ENCODE measurements at places on chromosomes 6 and 20. TPM values are rescaled to one million over a fixed set of nuclear protein-coding genes. Genes with fewer than 3 reads are reported as not detected.
A peak's percentile ranks its signal among the peaks of the same experiment; 100 is the strongest.

DNA sequence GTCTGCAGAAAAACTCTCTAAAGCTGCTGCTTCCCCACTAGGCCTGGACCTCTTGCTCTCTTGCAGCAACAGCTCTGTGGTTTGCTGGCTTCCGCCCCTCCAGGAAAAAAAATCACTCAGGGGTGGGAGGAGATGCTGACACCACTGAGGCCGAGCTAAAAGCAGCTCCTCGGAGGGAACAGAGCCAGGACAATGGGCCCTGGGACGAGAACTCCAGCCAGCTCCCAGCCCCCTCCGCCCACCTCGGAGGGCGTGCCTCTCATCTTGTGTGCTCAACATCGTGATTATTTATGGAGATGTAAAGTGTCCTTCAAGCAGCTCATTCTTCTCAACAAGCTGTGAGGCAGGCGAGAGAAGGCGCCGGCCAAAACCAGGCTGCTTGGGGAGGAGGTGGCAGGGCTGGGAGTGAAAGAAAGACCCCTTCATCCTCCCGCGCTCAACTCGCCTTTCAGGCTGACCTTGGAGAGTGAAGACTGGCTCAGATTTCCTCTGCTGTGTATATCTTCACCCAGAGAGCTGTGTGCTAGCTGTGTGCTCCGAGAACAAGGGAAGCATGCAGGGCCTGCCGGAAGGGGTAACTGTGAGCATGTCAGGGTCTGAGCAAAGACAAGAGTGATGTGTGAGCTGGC, 53.5 kb upstream of the LRFN2 start:
- no peaks in the 10 kb centered on the region for H3K36me3 ChIP-seq
- no peaks in the 10 kb centered on the region for H3K27me3 ChIP-seq
- no peak overlapping the region for H3K27ac ChIP-seq
- H3K4me1 ChIP-seq = no peaks in the 10 kb centered on the region
- DNase-seq = no peak

- H3K36me3 ChIP-seq = no peaks in the 10 kb centered on the region
- no peak overlapping the region for H3K4me3 ChIP-seq
- no peaks in the 10 kb centered on the region for H3K4me1 ChIP-seq
- peak; percentile 56 for DNase-seq
- H3K27me3 ChIP-seq = no peaks in the 10 kb centered on the region
- no peak overlapping the region for H3K27ac ChIP-seq
Observed at GRCh38 chr20:58723628-58723984, 31.0 kb downstream of the NPEPL1 start.

GRCh38 chr6:7042654-7043545, 64.9 kb upstream of the RREB1 start:
- no peak overlapping the region for H3K4me3 ChIP-seq
- no peaks in the 10 kb centered on the region for H3K4me1 ChIP-seq
- no peak overlapping the region for H3K27ac ChIP-seq
- no peaks in the 10 kb centered on the region for H3K36me3 ChIP-seq
- DNase-seq = no peak
- no peaks in the 10 kb centered on the region for H3K27me3 ChIP-seq

DNA sequence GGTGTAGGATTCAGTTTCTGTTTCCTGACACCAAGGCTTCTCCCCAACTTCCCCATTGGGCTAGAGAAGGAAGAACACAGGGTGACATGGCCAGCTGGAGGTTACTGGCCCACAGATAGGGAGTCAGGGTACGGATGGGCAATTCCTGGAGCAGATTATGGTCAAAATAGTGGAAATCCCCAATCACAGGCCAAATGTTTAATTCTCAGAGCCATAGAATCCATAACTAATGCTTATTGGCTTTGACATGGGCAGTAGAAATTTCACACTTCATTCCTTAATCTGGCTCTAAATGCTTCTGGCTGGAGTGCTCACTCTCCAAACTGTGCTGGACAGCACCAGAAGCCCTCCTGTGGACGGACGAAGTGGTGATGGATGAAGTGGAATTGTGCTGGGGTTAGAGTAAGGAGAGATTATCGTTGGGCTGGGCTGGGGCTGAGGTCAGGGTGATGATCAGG, 887 bp downstream of the SIGLEC1 start:
- no peaks in the 10 kb centered on the region for H3K36me3 ChIP-seq
- no peaks in the 10 kb centered on the region for H3K27me3 ChIP-seq
- H3K4me1 ChIP-seq = peaks cover 5% of the 10 kb centered on the region
- H3K27ac ChIP-seq = no peak overlapping the region

- H3K27ac ChIP-seq = no peak overlapping the region
- no peaks in the 10 kb centered on the region for H3K36me3 ChIP-seq
- H3K4me3 ChIP-seq = no peak overlapping the region
- DNase-seq = no peak
- H3K27me3 ChIP-seq = no peaks in the 10 kb centered on the region
Observed at GRCh38 chr20:60104993-60105803, 147.0 kb downstream of the CDH26 start.

GRCh38 chr6:61649845-61650244, 636.2 kb downstream of the KHDRBS2 start:
- H3K27ac ChIP-seq = no peak overlapping the region
- no peak for DNase-seq
- H3K4me1 ChIP-seq = no peaks in the 10 kb centered on the region
- no peaks in the 10 kb centered on the region for H3K36me3 ChIP-seq
- H3K27me3 ChIP-seq = no peaks in the 10 kb centered on the region
- H3K4me3 ChIP-seq = no peak overlapping the region

DNA sequence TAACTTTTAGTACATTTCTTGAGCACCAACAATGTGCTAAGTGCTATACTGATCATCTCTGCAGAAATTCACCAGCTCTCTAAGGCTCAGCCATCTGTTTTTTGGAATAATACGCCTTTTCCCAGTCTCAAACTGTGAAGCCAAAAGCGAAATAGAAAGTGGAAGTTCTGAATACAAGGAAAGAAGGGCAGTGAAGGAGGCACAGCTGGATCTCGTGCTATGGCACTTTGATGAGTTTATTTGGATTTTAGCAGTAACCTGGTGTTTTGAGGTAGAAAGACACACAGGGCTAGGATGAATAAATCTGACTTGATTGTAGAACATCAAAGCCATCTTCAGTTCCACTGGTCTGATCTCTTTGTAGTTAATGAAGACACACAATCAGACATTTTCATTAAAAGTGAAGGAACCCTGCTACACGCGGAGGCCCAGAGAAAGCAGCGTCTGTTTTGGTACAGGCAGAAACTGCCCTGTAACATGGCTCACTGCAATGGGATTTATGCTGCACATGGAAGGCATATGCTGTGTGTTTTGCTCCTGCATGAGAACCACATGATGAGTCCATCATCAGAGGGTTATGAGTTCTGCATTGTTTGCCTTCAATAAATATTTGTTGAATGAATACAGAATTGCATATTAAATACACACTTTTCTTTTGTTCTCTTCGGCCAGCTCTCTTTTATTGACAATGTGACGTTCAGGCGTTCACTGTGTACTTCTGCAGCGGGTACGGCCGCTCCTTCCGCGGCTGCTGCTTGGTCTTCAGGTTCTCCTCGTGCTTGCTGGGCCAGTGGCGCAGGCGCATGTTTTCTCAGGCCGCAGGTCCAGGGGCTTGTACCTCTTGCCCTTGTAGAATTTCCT, 100.9 kb downstream of the PREP start:
- no peak overlapping the region for H3K4me3 ChIP-seq
- no peak for DNase-seq
- H3K27me3 ChIP-seq = no peaks in the 10 kb centered on the region
- H3K4me1 ChIP-seq = no peaks in the 10 kb centered on the region

Gene ZNF165
- not detected for total RNA-seq

Gene BEND6
- 1.3 TPM for total RNA-seq

Gene SRMS
- not detected for total RNA-seq

Gene ADA
- total RNA-seq = 0.75 TPM

Gene TP53TG5
- not detected for total RNA-seq

Gene CNKSR3
- 9.7 TPM for total RNA-seq

Gene CRISP2
- not detected for total RNA-seq

Gene DCDC2
- total RNA-seq = not detected

All from ascending aorta (tissue), 2 donors.